ENCODE measurements at places on chromosomes 3 and 15.
A peak's percentile ranks its signal among the peaks of the same experiment; 100 is the strongest.

- DNase-seq: no peak
These were observed 9.2 kb downstream of the GATA2 start for GRCh38 chr3:128483657-128484403.

GRCh38 chr15:48891232-48891765 lies 13.4 kb downstream of the EID1 start:
- no peak for DNase-seq

GRCh38 chr3:46675843-46676567 lies 17.5 kb downstream of the ALS2CL start:
- no peak for DNase-seq

DNA sequence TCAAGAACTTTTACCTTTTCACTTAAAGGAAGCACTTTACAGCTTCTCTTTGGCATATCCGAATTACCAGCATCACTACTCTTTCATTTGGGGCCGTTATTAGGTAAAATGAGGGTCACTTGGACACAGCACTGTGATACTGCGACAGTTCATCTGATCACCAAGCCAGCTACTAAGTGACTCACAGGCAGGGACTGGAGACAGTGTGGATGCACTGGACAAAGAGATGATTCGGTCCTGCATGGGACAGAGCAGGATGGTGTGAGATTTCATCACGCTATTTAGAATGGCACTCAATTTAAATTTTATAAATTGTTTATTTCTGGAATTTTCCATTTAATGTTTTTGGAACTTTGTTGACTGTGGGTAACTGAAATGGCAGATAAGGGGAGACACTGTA lies 166.9 kb upstream of the IL12A start:
- DNase-seq: no peak

- no peak for DNase-seq
These were observed 351.7 kb downstream of the IGSF11 start for GRCh38 chr3:118682921-118683320.

GRCh38 chr15:37124331-37124730 lies 24.0 kb upstream of the MEIS2 start:
- DNase-seq: no peak

DNA sequence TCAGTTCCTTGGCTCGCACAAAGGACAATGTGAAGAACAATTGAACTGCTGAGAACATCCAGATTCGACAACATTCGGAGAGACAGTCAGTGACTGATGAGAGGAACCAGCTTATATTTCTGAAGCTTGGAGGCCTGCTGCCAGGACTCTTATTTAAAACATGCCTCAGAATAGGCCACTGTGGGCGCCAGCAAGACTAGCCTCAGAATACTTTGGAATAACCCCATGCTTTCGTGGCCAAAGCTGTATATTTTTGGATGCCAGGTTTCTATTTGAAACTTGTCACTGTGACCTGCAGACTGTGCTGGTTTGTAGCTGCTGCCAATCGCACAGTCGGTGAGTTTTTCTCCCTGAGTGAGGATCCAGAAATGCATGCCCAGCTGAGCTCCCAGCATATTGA lies 129.9 kb upstream of the UBE3A start:
- DNase-seq: no peak

DNA sequence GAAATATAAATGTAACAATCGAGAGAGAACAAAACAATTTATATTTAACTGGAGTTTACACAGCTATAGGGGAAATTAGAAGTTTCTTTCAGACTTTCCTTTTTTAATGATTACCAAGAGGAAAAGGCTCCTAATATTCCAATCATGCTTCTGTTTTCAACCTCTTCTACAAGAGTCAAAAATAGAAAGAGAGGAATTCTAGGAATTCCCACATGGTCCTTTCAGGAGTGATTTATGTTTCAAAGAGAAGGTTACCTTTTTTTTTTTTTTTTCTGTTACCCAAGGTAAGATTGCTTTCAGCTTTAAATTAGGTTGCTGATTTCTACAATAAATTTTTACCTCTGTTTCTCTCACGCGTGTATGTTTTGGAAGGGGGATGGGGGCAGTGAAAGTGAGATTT lies 355.3 kb upstream of the DCBLD2 start:
- DNase-seq: no peak

- DNase-seq: no peak
These were observed 106.6 kb downstream of the LRIG1 start for GRCh38 chr3:66394019-66394752.

DNA sequence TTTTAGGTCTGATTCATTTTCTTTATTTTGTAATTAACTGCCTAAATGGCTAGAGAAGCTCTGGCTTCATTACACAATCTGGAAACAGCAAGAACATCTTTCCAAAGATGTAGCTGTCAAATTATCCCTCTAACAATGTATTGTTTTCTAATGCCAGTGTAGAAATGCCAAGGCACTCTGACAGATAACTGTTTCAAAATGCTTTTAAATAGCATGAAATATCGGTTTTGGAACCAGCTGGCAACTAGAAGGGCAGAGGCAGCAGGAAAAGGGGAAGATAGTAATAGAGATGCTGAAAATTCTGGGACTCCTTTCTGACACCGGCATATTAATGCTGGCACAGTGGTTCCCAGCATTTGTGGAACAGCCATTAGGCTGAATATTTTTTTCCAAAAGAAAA lies 26.1 kb downstream of the MORC1 start:
- DNase-seq: no peak

- no peak for DNase-seq
These were observed 5.5 kb downstream of the ABCC5 start for GRCh38 chr3:184011937-184012889.

DNA sequence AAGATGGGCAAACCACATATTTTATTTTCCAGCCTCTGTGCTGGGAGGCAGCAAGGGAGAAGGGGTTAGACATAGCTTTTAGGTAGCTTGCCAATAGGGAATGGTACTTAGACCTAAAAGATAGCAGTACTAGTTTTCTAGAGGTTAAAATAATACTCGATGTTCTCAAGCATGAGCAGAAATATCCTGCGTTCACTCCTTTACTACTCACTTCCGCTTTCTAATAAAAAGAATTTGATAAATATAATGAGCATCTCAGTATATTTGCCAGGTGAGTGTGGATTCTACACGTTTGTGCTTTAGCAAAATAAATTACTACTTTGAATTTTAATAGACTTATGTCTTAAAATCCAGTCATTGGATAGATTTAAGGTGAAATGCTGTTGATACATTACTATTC lies 39.4 kb upstream of the CD47 start:
- no peak for DNase-seq

GRCh38 chr3:17360991-17361390 lies 381.4 kb downstream of the TBC1D5 start:
- no peak for DNase-seq

DNA sequence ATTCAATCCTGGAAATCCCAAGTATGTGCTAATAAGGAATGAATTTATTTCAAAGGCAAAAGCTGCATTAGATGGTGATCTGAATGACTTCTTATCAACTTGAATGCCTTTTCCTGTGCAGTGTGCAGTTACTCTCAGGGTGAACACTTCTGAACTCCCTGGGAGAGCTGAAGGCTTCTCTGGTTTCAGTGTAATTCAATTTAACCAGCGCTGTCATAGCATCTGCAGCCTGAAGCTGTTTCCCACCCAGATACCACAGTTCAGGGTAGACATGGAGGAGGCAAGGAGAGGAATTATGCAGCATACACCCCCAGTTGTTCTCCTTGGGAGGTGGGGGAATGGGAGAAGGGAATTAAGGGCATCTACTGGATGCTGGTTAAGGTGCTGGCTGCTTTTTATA lies 49.1 kb upstream of the PRR23C start:
- no peak for DNase-seq

- DNase-seq: no peak
These were observed 3.9 kb upstream of the ARPP21 start for GRCh38 chr3:35635407-35635806.

DNA sequence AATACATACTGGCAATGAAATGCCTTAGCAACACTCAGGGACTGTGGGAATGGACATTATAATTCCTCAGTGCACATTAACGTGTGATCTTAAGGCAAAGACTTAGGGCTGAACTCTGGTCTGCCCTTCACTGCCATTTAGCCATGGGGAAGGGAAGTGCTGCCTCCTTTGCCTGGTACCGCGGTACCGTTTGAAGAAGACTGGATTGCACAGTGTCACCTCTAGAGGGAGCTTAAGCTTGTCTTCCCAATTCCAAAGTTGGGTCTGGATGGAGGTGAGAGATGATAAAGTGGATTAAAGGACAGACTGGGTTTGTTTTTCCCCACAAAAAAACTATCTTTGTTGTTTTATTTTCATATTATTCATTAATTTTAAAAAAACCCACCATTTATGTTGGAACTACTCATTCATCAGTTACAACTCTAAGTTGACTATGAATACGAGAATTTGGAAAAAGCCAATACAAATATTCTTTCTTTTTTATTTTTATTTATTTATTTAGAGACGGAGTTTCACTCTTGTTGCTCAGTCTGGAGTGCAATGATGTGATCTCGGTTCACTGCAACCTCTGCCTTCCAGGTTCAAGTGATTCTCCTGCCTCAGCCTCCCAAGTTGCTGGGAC lies 60.0 kb upstream of the SYN2 start:
- DNase-seq: peak; percentile 39

- DNase-seq: no peak
These were observed 38.2 kb upstream of the GYG1 start for GRCh38 chr3:148953094-148953493.

GRCh38 chr15:67110958-67111864 lies 45.8 kb downstream of the SMAD3 start:
- no peak for DNase-seq

GRCh38 chr3:136194409-136195257 lies 1.5 kb downstream of the MSL2 start:
- DNase-seq: peak; percentile 27

DNA sequence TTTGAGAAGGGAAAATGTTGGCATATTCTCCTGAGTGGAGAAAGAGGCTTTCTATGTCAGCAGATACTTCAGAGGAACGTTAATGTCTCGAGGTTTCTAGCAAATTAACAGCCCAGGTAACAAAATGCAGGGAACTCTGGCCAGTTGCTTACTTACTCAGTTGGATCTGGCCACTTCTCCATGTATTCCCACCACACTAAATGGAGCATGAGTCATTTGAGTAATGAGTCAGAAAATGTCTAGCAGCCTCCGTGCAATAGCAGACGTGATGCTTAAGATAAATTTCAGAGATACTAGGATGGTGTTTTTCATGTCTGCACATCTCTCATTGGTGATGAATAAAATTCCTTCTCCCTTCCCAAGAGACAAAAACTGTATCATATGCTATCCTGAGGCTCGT lies 671.5 kb downstream of the FHIT start:
- DNase-seq: peak; percentile 3

DNA sequence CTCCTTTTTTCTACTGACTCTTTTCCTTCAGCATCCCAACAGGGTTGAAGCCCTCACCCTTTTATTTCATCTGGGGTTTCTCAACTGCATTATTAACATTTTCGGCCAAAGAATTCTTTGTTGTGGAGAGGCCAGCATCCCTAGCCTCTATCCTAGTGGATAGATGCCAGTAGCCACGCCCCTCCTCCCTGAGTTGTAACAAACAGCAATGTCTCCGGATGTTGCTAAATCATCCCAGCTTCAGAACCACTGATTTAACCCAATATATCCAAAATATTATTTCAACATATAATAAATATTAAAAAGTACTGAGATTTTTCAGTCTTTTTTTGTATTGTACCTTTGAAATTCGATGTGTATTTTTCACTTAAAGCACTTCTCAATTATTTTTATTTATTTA lies 2.0 kb upstream of the RNF111 start:
- peak; percentile 14 for DNase-seq

- DNase-seq: no peak
These were observed 2.9 kb downstream of the COMMD4 start for GRCh38 chr15:75338661-75339240.

DNA sequence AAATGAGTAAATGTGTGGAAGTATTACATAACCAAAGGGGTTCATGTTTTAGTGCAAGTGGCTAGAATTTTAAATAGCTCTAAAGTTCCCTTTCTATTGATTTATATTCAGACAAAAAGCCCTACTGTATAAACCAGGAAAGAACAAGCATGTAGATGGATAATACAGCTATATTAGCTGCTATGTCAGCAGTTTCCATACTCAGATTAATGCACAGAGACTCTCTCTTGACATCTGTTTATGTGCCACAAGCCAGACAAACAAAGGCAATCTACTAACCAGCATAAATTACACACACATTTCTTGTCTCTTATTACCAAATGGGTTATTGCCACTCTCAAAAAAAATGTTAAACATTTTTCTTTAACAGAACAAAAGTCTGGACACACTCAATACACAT lies 760.1 kb upstream of the NECTIN3 start:
- no peak for DNase-seq

GRCh38 chr15:60835974-60836373 lies 357.0 kb upstream of the ICE2 start:
- DNase-seq: no peak

- DNase-seq: no peak
These were observed 152.6 kb downstream of the FAM43A start for GRCh38 chr3:194838236-194838635.

DNA sequence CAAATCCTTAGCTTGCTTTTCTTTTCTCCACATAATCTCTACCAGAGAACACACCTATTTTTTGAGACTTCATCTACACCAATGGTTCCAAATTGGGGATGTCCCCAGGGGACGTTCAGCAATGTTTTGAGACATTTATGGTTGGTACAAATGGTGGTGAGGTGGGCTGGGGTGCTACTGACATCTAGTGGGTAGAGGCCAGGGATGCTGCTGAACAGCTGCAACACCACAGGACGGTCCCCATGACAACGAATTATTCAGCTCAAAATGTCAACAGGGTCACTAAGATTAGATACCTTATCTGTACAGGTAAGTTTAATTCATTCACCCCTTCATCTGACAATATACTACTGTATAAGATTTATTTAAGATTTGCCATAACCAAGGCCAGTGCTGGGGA lies 14.4 kb downstream of the GK5 start:
- DNase-seq: peak; percentile 66

DNA sequence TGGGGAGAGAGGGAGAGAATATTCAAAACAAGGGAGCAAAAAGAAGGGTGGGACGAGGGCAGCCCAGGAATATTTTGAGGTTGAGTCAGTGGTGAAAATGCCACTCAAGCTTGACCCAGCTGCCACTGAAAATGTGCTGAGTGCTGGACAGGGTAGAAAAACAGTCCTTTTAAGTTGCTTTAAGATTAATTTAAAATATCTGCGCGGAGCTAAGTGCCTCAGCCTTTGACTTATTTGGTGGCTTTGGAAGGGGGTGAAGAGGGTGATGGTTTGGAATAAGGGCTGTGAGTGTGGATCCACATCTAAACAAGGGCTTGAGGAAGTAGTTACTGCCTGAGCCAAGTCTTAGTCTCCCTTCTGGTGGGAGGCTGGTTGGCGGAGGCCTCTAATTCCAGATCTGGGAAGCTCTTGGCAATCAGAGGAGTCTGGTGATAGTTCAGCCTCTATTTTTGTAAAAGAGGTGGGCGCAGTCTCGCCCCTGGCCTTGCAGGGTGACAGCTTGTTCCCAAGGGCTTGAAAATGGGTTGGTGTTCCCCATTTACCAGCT lies 280.8 kb upstream of the ROPN1 start:
- no peak for DNase-seq

- no peak for DNase-seq
These were observed 864 bp upstream of the NEO1 start for GRCh38 chr15:73051391-73051806.

GRCh38 chr3:135444058-135444457 lies 521.5 kb upstream of the PPP2R3A start:
- no peak for DNase-seq

GRCh38 chr15:67307889-67308597 lies 53.5 kb downstream of the IQCH start:
- peak; percentile 36 for DNase-seq

Measured in BE2C (cell line).